ENCODE measurements at places on chromosomes 2 and 18.
A peak's percentile ranks its signal among the peaks of the same experiment; 100 is the strongest.

DNA sequence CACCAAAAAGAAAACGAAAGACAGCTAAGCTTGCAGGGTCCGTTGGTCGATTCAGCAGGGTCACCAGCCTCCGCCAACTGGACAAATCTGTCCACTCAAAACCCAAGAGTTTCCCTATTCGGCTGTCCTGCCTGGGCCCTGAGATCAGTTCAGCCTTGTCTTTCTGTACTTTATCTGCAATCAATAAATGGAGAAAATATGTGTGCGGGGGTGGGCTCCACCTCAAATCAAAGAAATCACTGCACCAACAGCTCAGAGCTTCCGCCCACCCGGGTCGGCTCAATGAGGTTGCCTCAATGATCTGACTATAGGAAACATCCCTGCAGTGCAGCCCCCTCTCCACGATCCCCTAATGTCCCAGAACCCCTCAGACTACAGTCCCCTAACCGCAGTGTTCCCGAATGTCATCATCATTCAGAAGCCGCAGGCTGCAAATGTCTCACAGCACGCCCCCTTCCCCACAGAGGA, 447 bp downstream of the GGCX start:
- no peak for DNase-seq

DNA sequence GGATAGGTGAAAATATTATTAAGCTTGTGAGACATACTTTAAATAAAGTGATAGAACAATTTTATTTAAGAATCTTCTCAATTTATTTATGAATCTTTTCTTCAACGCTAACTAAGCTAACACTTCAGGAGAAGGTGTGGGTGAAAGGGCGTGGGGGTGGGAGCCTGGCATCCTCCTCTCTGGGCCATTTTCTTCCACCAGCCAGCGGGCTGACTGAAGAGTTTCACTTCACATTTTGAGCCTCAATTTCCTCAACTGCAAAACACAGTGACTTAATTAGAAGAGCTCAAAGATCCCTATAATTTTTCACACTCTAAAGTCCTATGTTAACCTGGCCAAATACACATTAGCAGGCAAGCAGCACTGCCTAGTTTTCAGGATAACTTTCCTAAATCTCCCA, 94.8 kb downstream of the FTCDNL1 start:
- no peak for DNase-seq

- DNase-seq: no peak
Observed at GRCh38 chr2:73489053-73489452, 103.4 kb downstream of the ALMS1 start.

DNA sequence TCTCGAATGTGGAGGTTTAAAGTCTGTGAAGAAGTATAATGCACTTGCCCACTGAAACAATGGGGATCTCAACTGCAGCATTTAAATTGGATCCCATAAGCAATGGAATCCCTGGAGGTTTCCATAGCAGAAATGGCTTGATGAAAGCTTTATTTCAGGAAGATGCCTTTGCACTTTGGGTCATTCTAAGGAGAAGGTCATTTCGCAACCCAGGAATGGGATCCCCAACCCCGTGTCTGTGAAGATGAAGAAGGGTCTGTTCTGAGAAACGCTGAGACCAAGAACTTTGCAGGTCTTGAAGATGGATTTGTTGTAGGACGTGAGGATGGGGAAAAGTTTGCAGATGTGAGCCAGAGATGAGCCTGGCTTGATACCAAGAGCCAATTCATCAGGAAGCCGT, 1.8 kb upstream of the KCNG3 start:
- no peak for DNase-seq

- no peak for DNase-seq
Observed at GRCh38 chr2:207239754-207240494, 74.2 kb upstream of the KLF7 start.

DNA sequence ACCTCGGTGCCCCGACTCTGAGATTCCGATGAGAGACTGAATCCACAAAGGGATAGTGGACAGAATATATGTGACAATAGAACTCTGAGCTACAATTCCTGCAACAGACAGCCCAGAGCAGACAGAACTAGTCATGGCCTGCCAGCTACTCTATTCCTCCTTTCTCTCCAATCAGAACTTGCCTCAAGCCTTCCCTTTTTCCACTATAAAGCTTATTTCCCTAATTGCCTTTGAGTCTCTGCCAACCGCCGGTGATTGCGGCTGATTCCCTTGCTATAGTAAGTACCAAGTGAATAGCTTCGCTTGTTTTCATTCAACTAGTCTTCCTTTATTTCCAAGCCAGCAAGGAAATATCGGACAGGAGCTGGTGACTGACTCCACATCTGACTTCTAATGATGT, 96.8 kb downstream of the DSC3 start:
- DNase-seq: no peak

- DNase-seq: no peak
Observed at GRCh38 chr18:56086786-56087185, 498.8 kb upstream of the TCF4 start.

DNA sequence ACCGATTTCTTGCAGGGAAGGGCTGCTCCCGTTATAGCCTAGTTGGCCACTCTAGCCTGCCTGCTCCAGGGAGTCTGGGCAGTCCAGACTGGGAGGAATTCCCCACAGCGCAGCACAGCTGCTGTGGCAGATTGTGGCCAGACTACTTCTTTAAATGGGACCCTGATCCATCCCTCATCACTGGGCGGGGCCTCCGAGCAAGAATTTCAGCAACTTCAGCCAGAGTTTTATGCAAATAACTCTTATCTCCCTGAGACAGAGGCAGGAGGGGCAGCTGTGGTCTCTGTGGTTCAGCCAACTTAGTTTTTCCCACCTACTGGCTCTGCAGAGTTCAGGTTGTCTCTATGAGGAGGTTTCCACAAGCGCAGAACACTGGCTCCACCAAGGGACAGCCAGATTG, 1583.2 kb downstream of the SUCLG1 start:
- no peak for DNase-seq

- peak; percentile 63 for DNase-seq
Observed at GRCh38 chr18:79522451-79523205, 126.9 kb downstream of the NFATC1 start.

DNA sequence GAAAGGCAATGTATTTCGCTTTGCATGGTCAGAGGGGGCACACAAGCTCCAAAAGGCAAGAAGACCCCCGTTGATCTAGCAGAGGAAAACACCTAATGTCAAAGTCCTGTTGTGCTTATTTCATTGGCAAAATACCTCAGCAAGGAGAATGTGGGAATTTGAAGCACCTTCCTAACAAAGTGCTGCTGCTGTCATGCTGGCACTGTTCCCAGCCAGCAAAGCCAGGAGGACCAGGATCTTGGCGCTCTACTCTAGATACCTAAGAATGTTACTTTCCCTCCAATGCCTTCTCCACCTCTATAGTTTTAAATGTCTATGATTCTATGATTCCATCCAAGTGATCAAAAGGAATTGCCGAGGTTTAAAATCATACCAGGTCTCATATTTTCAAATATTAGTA, 867.9 kb upstream of the POU3F3 start:
- DNase-seq: no peak

- no peak for DNase-seq
Observed at GRCh38 chr2:127104881-127105655, 1.9 kb downstream of the BIN1 start.

- DNase-seq: no peak
Observed at GRCh38 chr2:9939587-9940485, 11.7 kb upstream of the GRHL1 start.

- DNase-seq: no peak
Observed at GRCh38 chr2:9443526-9443925, 20.1 kb downstream of the CPSF3 start.

DNA sequence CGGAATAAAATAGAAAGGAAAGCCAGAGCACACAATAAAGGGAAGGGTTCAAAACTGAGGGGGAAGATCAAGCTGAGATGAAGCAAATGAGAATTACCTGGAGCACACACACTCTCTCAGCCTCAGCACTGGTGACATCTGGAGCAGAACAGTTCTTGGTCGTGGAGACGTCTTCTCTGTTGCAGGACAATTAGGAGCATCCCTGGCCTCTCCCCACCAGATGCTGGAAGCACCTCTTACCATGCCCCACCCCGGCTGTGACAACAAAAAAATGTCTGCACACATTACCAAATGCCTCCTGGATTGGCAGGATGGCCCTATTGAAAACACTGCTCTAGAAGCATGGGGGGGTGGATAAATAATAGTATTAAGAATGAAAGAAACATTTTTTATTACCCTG, 43.6 kb upstream of the MAP3K20 start:
- DNase-seq: no peak

GRCh38 chr2:42141687-42142546, 27.2 kb upstream of the EML4 start:
- no peak for DNase-seq

DNA sequence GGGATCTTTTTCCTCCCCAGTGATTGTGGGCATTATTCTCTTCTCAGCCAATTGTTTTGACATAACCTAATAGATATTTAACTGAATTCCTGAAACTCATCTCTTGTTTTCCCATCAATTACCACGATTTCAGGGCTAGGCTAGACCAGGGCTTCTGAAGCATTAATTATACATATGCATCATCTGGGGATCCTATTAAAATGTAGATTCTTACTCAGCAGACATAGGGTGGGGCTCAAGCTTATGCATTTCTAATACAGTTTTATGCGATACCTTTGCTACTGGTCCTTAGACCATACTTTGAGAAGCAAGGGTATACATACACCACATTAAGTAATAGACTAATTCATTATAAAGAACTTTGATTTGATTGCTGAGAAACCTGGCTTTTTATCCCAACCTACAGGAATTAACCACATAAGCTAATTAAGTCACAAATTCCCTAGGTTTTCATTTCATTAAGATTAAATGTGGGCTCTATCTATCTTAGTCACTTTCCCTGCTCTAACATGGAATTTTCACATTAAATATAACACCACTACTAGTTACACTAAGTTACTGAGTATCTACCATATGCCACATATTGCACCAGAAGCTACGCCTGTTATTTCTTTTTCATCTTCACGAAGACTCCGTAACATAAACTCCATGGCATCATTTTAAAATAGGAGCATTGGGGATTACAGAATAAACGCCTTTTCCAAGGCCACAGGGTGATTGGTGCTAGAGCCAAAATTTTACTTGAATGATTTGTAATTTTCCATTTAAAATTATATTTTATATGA, 417.5 kb downstream of the DPP10 start:
- no peak for DNase-seq

- DNase-seq: no peak
Observed at GRCh38 chr2:8158711-8159110, 523.1 kb upstream of the ID2 start.

- DNase-seq: no peak
Observed at GRCh38 chr2:210517264-210517663, 39.1 kb upstream of the CPS1 start.

- DNase-seq: no peak
Observed at GRCh38 chr2:224847961-224848850, 132.0 kb upstream of the CCDC195 start.

GRCh38 chr2:152762202-152762601, 43.8 kb downstream of the ARL6IP6 start:
- DNase-seq: no peak

DNA sequence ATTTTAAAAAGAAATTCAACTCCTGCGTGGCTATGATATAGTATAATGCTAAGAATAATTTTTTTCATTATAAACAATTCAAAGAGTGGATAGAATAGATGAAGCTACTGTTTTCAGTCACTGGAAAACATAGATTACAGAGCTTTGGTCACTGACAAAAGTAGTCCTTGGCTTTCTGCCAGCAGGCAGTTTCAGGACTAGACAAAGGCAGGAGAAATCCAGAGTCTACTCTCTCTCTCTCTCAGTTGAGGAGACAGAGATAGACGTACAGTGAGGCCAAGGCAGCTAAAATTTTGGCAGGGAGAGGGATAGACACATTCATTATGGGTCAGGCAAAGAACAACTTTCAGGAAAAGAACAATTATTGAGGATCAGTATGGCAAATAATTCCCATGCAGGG, 491.4 kb upstream of the CRIM1 start:
- no peak for DNase-seq

GRCh38 chr2:78353168-78353567, 672.3 kb upstream of the REG3G start:
- DNase-seq: no peak

DNA sequence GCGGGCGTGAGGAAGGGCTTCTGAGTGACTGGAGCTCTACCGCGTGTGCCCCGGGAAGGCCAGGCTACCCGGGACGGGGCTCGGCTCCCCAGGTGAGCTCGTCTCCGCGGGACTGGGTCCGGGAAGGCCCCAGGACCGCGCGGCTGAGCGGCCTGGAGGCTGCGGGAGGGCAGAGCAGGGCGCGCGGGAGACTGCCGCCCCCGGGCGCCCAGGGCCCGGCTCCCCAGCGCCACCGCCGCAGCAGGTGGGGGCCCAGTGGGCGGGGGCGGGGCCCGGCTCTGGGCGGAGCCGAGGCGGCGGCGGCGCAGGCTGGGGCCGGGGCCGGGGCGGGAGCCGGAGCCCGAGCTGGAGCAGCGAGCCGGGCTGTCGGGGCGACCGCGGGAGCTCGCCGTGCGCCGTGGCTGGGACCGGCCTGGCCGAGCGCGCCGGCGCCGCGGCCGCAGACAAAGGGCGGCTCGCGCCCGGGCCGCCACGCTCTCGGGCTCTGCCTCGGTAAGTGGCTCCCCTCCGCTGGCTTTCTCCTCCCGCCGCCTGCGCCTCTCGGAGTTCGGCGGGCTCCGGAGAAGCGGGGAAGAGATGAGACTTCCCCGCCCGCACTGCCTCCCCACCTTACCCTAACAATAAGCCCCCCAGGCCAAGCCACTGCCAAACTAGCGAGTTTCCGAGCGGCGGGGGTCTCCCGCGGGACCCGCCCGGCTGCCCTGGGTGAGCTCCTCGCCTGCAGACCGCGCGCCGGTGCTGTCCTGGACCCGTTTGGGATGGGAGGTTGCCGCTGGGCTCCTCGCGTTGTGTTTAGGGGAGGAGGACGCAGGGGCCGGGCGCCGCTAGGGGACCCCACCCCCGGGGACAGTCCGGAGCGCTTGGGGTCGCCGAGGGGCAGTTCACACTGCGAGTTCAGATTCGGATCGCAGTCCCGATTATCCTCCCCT, at the start of gene MAPK4:
Gene MAPK4 (plus strand): TSS at position 336 of the 929 bp plus-strand sequence. CDS start 103,872 bp downstream, outside the sequence.
- no peak for DNase-seq

DNA sequence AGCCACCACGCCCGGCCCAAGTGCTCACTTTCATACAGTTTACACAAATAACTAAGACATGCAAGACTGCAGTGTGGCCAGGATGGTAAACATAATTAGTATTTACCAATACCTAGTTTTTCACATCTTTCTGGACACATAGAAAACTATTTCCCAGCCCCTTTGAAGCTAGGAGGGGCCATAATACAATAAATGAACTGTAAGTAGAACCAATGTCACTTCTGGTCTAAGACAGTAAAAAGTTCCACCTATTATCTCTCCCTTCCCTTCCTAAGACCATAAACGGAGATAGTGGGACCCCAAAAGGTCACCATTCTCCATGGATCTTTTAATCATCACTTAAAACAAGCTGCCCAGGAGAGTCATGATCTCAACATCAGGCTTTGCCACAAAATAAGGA, 51.0 kb downstream of the NBAS start:
- DNase-seq: no peak

GRCh38 chr2:213080969-213081617, 70.3 kb downstream of the IKZF2 start:
- no peak for DNase-seq
